ENCODE measurements at places on chromosomes 13 and 19.

- DNase-seq: no peak
Observed at GRCh38 chr19:13693889-13694288, 70.4 kb upstream of the MRI1 start.

GRCh38 chr19:15393963-15394362 lies 14.4 kb upstream of the AKAP8 start:
- DNase-seq: no peak

DNA sequence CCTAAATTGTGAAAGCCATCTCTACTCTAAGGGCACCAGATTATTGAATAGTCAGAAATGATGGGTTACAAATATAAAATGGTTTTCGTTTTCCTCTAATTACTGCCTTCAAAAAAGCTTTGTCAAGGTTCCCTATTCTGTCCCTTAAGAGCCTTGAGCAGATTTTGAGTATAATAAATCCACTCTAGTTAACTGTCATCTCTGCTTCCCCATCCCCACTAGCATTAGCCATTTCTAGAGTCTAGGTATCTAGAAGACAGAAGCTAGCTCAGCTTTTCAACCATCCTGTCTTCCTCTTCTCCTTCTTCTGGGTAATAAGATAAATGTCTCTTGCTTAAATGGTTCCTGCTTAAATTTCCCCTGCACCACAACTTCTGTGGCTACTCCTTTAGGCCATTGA lies 290.4 kb downstream of the DACH1 start:
- DNase-seq: no peak

DNA sequence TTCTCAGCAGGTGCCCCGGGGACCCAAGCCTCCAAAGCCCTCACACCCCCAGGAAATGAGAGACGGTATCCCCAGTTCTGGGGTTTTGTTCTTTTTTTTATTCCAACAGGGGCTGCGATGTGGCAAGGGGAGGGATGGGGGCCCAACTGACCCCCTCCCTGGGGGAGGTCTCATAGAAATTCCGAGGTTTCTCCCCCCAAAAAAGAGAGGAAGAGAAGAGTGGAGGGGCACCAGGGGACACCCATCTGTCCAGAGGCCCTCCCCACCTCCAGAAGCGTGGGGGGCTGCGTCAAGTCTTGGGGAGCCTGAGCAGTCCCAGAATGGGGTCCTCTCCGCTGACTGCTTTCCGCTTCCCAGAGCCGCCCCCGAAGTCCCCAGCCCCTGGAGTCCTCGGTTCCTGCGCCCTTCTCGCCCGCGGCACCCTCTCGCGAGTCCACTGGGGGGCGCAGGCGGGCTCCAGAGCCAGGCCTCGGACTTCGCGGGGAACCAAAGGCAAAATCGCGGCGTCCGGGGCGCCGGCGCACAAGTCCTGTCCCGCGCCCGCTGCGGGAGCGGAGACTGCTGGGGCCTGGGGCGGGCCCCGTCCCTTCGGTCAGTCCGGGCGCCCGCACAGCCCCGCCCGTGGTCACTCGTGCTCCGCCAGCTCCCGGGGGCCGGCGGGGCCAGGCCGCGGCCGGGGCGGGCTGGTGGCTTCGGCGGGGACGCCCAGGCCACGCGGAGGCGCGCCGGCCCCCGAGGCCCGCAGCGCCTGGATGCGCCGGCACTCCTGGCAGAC lies 4.4 kb upstream of the ATP1A3 start:
- DNase-seq: no peak

DNA sequence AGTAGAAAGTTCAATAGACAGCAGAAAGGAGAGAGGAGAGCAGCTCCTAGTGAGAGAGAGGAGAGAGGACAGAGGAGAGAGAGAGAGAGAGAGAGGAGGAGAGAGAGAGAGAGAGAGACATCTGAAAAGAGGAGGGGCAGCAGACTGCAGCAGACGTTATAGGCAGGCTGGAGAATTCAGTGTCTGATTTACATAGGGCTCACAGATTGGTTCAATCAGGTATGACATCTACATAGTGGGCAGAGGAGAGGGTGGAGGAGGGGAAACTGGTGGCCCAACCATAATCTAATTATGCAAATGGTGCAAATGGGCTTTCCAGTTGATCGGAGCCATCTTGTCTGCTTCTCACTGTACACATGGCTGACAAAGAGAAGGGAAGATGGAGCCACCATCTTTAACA lies 221.3 kb upstream of the TRPC4 start:
- DNase-seq: no peak

DNA sequence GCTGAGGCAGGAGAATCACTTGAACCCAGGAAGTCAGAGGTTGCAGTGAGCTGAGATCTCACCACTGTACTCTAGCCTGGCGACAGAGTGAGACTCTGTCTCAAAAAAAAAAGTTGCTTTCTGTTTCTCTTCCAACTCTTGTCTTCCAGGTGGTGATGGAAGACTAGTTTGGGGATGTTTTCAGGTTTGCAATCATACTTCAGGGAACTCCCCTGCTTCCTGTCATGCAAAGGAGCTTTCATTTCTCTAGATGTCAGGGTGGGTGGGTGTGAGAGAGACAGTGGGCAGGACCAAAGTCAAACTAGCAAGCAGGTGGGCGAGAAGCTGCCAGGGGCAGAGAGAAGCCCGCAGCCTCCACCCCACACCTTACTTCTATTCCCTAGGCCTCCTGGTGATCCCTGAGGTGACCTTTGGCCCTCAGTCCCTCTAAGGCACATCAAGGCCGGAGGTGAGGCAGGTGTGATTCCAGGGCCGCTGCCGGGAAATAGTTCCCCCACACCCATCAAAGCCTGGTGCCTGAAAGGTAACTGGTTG lies 25.7 kb downstream of the CCNE1 start:
- peak; percentile 32 for DNase-seq

DNA sequence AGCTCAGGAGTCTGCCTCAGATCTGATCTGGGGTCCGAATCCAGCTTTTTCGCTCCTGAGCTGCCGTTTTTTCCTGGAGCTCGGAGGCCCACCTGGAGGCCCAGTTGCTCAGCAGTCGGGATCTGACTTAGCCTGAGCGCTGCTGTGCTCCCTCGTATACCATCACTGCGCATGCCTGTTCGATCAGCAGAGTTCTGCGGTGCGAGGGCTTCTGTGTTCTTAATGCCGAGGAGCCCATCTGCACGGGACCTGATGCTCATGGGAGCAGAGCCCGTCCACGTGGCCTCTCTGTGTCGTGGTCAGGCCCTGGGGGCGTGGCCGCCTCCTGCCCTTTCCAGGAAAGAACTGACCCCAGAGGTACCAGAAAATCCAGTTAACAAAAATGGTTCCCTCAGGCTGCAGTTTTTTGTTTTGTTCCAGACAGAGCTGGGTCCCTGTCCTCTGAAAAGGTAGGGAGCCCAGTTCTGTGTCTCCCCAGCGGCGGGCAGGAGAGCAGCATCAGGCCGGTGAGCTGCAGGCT lies 57.4 kb downstream of the MCF2L start:
- no peak for DNase-seq

DNA sequence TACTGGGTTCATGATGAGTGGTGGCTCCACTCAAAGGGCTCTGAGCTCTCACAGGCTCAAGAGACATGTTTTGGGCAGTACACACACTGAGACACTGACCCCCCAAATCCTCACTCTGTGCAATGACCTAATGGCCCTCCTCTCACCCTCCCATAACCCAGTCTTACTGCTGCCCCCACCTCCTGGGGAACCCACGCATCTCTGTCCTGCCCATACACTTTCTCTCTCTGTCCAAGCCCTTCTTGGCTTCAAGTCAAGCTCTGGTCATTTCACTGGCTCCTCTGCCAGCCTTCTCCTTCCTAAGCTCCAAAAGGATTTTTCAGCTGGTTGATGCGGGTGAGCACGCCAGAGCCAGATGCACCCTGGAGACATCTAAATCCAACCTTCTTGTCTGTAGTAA lies 187.9 kb upstream of the TSHZ3 start:
- no peak for DNase-seq

- DNase-seq: no peak
Observed at GRCh38 chr13:112688560-112689302, 1.1 kb upstream of the ATP11A start.

GRCh38 chr19:45161738-45162607 lies 1.2 kb upstream of the NKPD1 start:
- DNase-seq: no peak

- no peak for DNase-seq
Observed at GRCh38 chr13:45879666-45880065, 28.1 kb upstream of the SIAH3 start.

- no peak for DNase-seq
Observed at GRCh38 chr19:1317274-1318003, 31.8 kb downstream of the EFNA2 start.

- no peak for DNase-seq
Observed at GRCh38 chr13:106344342-106344741, 191.1 kb downstream of the EFNB2 start.

DNA sequence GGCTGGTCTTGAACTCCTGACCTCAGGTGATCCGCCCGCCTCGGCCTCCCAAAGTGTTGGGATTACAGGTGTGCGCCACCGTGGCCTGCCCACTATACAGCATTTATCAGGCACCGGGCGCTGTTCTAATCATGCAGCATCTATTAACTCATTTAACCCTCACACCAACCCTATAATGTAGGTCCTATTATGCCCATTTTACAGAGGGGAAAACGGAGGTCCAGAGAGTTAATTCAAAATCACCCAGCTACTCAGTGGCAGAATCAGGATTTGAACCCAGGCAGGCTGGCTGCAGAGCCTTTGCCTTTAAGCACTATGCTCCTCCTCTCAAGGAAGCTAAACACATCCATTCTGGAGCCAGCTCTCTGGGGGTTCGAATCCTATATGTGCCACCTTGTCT lies 54.3 kb downstream of the MAP4K1 start:
- no peak for DNase-seq

DNA sequence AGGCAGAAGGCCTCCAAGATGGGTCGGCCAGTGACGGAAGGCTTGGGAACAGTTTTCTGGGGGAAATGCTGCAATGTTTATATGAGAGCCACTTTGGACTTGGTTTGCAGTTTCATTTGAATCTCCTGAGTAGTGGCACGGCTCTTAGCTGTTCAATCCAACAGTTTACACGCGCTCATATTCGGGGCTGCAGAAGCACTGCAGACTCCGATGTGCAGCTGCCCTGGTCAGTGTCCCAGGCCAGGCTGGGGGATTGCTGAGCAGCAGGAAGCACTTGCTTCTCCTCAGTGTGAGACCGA lies 31.7 kb downstream of the CEBPG start:
- DNase-seq: no peak

GRCh38 chr13:52162279-52163101 lies 3.1 kb upstream of the NEK3 start:
- DNase-seq: no peak

DNA sequence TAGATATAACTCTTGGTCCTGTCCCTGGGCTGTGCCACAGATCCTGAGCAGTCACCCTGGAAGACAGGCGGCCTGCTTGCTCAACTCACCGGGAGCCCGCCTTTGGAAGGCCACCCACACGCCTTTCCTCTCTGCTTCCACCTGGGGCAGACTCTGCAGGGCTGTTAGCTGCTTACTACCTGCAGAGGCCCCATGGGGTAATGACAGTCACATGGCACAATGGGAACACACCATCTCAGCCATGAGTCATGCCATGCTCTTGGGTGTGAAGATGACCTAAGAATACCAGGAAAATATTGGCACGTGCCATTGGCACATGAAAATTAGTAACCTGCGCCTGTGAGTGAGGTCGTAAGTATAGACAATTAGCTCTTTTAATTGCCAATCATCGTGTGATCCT lies 108.6 kb downstream of the COL4A2 start:
- no peak for DNase-seq

DNA sequence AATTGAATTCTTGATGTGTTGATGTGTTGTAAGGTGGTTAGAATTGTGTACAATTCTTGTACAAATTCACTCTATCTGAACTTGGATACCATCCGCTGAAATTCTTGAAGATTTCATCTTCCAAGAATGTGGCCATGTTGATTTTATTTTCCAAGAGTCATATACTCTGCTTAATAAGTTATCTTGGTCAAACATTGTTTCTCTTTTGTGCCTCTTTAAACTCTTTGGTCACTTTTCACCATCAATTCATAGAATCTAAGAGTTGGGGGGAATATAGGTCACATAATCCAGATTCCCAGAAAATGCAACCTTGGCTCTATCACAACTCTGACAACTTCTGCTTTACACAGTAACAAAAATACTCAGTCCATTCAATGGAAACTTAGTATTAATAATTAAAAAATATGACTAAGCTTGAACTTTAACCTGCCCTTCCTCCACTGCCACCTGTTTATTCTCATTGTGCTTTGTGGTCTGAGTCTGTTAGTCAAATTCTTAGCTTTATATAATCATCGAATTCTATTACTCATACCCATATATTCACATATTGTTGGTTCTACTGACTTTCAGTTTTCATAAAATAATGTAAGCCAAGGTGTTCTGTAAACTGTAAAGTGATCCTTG lies 373.2 kb downstream of the LMO7 start:
- DNase-seq: no peak

DNA sequence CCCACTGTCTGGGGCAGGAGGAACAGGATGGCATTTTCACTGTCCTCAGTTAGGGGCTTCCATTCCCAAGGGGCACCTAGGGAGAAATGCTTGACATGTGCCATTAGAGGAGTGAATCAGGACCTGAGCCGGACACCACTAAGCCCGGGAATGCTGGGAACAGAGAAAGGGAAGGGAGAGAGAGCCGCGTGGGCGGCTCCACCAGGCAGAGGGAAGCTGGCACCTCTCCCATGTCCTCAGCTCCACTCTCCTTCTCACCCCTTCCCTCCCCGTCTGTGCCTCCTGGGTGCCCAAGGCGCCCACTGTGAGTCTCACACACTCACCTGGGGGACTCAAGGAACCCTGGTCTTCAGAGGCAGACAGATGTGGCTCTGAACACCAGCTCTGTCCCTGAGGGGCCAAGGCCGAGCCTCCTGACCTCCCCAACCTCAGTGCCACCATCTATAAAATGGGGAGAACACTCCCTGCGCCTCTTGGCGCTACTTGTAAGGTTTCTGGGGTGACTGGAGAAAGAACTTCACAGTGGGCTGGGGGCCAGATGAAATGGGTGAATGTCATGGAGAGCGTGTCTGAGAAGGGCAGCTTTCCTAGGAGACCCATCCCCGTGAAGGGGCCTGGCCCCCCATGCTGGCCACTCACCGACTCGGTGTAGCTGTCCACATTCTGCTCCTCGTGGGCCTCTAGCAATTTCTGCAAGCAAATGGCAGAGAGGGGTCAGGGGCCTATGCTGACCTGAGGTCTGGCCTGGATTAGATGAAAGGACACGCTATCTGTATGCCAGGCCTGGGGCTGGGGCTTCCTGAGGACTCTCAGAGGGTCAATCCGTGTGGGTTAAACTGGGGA lies 5.3 kb upstream of the KPTN start:
- no peak for DNase-seq

- no peak for DNase-seq
Observed at GRCh38 chr19:46392252-46392801, 21.0 kb downstream of the CCDC8 start.

GRCh38 chr13:28220166-28220565 lies 81.8 kb downstream of the PAN3 start:
- no peak for DNase-seq

DNA sequence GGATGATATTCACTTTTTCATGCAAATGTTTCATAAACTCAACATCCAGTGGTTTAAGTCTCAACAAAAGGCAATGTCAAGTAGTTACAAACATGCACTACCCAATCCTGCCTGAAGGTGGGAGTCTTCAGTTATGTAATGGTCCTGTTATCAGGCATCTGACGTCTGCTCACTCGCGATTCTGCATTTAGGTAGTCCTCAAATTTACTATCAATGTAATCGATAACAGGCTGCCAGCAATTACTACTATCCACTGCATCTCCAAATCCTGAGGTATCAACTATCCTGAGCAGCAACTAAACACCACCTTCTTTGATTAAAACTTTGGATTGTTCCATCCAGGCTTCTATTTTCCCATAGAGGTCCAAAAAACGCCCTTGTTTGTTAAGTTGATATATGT lies 51.2 kb downstream of the NLRP12 start:
- no peak for DNase-seq

Measured in activated T-helper 1 cell treated with anti-CD3 and anti-CD28 coated beads, Interleukin-2, amount 50 U/mL, for 16 hours (primary cell).